ENCODE measurements at places on chromosomes 7 and 10.

- DNase-seq: no peak
Observed at GRCh38 chr7:104846731-104847130, 167.3 kb upstream of the KMT2E start.

- DNase-seq: no peak
Observed at GRCh38 chr7:96126382-96126781, 195.5 kb downstream of the SLC25A13 start.

GRCh38 chr10:1264001-1264400 is 207.8 kb downstream of the WDR37 start:
- no peak for DNase-seq

- DNase-seq: no peak
Observed at GRCh38 chr7:137462847-137463246, 119.3 kb upstream of the PTN start.

GRCh38 chr7:130352194-130353074 is 7.8 kb downstream of the CPA5 start:
- no peak for DNase-seq

- DNase-seq: no peak
Observed at GRCh38 chr10:101558671-101559595, 29.1 kb downstream of the POLL start.

- no peak for DNase-seq
Observed at GRCh38 chr7:40717242-40717641, 582.4 kb downstream of the SUGCT start.

- DNase-seq: no peak
Observed at GRCh38 chr7:25665903-25666670, 437.8 kb upstream of the NPVF start.

- DNase-seq: peak; percentile 38
Observed at GRCh38 chr10:100969187-100970075, at the start of gene SEMA4G. Gene SEMA4G (plus strand): TSS chr10:100969504. CDS start chr10:100972913, 3,409 bp downstream.

DNA sequence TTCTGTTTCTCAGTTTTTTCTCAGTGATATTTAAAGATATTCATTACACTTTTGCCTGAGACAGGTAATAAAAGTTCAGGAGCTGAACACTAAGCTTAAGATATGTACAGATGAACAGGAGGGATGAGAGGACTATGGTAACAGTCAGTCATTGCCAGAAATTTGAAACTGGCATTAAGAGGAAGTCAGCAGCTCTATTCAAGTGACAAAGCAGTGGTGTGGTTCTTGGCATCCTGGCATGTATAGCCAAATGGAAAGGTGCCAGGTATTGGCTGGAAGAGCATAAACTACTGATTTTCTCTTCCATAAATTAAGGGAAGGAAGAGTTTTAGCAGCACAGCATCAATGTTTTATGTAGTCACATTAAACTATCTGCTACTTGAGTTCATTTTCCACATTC is 22.7 kb downstream of the HOXA1 start:
- DNase-seq: no peak

DNA sequence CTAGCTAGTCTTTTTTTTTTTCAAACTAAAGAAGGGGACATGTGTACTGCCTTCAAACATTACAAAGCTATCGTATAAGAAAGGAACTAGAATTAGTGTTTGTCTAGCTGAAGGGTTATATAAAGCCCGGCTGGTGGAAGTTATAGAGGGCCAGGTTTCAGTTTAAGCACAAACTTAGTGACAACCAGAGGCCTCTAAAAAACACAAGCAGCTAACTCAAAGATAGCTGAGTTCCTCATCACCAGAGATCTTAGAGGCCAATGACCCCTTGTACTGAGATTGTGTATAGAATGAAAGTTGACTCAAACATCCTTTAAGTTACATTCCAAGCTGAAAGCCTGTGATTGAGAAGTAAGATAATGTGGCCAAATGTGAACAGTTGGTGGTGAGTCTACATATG is 28.1 kb upstream of the SGMS1 start:
- no peak for DNase-seq

- DNase-seq: no peak
Observed at GRCh38 chr10:103517234-103518085, 24.0 kb downstream of the NEURL1 start.

GRCh38 chr7:78691584-78691983 is 761.9 kb downstream of the MAGI2 start:
- no peak for DNase-seq

- no peak for DNase-seq
Observed at GRCh38 chr10:127978481-127978880, 71.6 kb downstream of the PTPRE start.

- DNase-seq: no peak
Observed at GRCh38 chr10:115125505-115125904, 32.3 kb downstream of the ATRNL1 start.

- no peak for DNase-seq
Observed at GRCh38 chr7:44994877-44995554, 5.0 kb upstream of the CCM2 start.

- no peak for DNase-seq
Observed at GRCh38 chr7:139099172-139099947, 10.2 kb downstream of the ZC3HAV1 start.

GRCh38 chr7:80204919-80205318 is 70.3 kb downstream of the GNAI1 start:
- DNase-seq: no peak

DNA sequence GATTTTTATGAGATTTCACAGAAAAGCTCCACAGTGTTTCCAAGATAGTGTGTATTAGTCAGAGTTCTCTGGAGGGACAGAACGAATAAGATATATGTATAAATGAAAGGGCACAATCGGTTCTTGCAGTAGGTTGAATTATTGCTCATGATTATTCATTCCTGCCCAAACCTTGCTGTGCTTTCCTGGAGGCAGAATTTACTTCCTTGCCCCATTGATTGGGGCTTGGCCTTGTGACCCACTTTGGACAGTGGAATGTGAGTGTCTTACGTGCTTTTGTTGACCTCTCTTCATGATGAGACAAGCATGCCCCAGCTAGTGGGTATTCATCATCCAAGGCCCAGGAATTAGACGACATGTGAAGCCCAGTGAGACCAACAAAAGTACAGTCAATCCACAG is 53.0 kb upstream of the ABCB5 start:
- DNase-seq: no peak

GRCh38 chr7:147308539-147308938 is 1191.9 kb downstream of the CNTNAP2 start:
- no peak for DNase-seq

GRCh38 chr10:73877533-73878160 is 3.3 kb upstream of the CAMK2G start:
- DNase-seq: no peak

DNA sequence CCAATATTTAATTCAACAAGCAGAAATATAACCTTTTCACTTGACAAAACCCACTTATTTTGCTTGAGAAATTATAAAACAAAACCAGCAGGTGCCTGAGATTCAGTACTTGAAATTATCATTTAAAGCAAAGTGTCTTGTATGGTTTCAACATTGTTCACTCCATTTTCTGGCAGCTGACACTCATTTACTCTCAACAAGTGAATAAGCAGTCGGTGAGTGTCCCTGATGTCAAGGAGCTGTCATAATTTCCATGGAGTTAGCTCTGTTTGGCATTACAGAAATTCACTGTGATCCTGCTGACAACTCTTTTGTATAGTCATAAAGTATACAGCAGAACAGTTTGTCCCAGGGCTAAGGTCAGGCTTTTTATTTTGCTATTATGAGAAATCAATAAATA is 490.0 kb downstream of the CNTNAP2 start:
- no peak for DNase-seq

GRCh38 chr7:111138193-111138569 is 47.3 kb downstream of the LRRN3 start:
- DNase-seq: peak; percentile 12

DNA sequence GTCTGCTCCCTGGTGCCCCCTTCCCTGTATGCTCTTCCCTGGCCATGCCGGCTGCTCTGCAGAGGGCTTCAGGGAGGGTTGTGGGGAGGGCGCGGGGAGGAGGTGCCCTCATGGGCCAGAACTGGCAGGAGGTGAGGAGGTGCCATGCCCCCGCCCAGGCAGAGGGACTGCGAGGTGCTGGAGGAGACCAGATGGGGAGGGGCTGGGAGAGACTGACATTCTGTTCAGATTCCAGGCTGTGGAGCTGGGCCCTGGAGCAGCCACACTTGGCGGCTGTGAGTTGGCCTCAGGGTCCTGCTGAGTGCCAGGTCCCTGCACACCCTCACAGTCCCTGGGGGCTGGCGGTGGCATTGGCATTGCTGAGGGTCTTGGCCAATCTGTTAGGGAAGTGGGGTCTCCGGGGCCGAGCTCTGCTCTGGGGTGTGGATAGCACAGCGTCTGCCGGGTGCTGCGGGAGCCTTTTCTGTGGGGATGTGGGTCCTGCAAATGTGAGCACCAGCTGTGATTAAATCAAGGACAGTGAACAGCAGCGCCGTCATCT is 25.4 kb downstream of the INPP5A start:
- no peak for DNase-seq

DNA sequence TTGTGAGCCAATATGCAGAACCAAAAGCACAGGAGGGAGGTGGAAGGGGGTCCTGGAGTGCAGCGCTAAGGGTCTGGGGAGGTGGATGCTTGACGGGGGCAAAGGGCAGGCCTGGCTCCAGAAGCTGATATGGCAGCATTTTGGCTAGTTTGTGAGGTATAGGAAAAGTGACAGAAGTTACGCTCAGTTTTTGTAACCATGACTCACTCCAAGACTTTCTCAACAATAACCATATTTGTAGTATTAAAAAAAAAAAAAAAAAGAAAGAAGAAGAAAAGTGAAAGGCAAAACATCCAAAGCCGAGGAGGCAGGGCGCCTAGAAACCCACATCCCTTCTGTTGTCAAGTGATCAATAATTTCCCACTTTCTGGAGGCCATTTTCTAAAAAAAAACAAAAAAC is 92.3 kb downstream of the RNF216 start:
- no peak for DNase-seq

DNA sequence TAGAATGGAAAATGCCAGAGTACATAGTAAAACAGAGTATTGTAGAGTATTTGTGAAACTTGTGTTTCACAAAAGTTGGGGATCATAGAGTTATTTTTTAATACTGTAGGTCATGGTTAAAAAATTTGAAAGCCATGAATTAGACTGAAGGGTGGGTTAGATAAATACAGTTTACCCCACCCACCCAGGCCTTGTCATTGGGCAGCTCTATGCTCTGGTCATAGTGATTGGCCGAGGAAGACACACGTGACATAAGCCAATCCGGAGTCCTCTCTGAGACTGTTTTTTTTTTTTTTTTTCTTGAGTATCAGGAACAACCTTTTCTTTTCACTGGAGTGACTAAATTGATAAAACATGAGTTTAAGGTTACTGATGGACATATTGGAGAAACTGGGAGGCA is 33.3 kb upstream of the ORC5 start:
- no peak for DNase-seq

DNA sequence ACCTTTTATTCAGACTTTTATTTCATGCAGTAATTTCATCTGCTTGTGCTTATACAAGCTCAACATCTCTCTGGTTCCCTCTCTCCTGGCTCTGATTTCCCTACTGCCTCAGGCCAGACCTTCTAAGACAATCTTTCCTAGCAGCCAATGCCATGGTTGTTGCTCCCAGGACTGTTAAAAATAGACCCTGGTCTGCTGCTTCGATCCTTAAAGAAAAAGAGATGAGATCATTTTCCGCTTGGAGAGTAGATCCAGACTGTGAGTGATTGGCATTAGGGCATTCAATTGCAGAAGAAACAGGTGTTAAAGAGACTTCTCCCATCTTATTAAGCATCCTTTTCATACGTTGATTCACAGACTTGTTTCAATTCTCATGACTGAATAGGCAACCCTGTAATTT is 68.4 kb upstream of the ITGB1 start:
- no peak for DNase-seq

- DNase-seq: no peak
Observed at GRCh38 chr10:127442220-127442525, 106.9 kb upstream of the NPS start.

- DNase-seq: no peak
Observed at GRCh38 chr10:20839141-20839540, 58.0 kb downstream of the NEBL start.

DNA sequence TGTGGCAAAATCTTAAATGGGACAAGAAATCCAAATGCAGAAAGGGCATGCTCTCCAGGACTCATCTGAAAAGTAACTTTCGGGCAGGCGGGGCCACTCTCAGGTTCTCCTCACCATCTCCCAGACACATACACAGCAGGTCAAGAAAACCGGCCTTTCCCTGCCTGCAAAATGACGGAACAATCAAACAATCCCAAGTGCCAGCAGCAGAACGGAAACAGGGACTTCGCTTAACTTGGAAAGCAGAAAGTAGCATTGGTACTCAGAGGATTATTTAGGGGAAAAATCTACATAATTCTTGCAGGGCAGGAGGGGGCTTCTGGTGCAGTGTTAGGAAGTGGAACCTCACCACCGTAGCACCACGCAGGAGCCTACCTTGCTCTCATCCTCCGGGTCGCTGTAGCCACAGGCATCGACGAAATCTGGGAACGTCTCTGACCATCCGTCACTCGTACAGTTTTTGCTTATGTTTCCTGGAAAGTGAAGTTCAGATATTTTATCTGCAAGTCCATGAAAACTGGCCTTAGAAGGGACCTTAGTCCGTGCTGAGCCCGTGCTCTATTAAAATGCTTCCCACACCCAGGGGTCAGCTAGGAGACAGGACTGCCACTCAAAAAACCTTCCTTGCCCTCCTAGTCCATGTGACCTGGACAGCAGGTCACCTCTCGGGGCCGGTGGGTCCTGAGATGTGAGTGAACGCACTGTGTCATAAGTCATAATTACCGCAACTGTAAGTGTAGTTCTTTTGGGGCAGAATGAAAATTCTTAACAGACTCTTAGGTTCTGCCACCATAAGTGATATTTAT is 41.1 kb downstream of the VIPR2 start:
- no peak for DNase-seq

DNA sequence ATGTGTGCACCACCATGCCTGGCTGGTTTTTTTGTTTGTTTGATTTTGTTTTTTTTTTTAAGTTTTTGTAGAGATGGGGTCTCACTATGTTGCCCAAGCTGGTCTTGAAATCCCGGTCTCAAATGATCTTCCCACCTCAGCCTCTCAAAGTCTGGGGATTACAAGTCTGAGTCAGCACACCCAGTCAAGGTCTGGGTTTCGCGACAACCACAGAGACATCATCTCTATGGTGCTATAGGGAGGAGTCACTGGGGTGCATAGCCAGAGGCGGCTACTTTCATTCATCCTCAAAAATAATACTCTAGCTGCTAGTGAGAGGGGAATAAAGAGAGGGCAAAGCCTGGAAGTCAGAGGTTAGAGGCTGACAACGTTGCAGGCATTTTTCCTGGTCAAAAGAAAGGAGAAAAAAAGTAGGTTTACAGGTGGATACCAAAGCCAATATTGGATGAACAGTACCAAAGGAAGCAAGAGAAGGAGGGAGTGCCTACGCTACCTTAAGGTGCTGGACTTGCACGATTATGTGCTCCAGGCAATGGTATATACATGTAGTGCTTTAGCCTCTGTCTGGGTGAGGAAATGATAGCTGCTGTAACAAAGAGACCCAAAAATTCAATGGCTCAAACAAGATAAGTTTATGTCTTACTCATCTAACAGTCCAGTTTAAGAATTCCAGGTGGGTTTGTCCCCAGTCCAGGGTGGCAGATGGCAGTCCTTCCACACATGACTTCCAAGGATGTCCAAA is 178.3 kb downstream of the SKIDA1 start:
- DNase-seq: no peak

- DNase-seq: no peak
Observed at GRCh38 chr7:43308913-43309705, 196.7 kb downstream of the HECW1 start.

- DNase-seq: no peak
Observed at GRCh38 chr7:95324431-95324830, at the start of gene PON1. Gene PON1 (minus strand): TSS chr7:95324532. CDS start chr7:95324475, 57 bp downstream.

- no peak for DNase-seq
Observed at GRCh38 chr7:128231021-128231420, 10.1 kb upstream of the LEP start.

All from head of caudate nucleus (tissue), 42 donors.